ENCODE measurements at places on chromosomes 4 and X. TPM values are rescaled to one million over a fixed set of nuclear protein-coding genes. Genes with fewer than 3 reads are reported as not detected.

The LRPAP1 gene
- 136 TPM for total RNA-seq

The IL3RA gene
- total RNA-seq: not detected

The OPHN1 gene
- 3.1 TPM for total RNA-seq

The CYTL1 gene
- not detected for total RNA-seq

The SPOCK3 gene
- total RNA-seq: not detected

The ELOVL6 gene
- total RNA-seq: 17.5 TPM

The TNIP2 gene
- 47.1 TPM for total RNA-seq
